SK-N-MC (cell line): ENCODE measurements at places on chromosomes 7 and 10.
A peak's percentile ranks its signal among the peaks of the same experiment; 100 is the strongest.

GRCh38 chr7:110095372-110096052, 995.4 kb upstream of the LRRN3 start:
- no peak for DNase-seq

DNA sequence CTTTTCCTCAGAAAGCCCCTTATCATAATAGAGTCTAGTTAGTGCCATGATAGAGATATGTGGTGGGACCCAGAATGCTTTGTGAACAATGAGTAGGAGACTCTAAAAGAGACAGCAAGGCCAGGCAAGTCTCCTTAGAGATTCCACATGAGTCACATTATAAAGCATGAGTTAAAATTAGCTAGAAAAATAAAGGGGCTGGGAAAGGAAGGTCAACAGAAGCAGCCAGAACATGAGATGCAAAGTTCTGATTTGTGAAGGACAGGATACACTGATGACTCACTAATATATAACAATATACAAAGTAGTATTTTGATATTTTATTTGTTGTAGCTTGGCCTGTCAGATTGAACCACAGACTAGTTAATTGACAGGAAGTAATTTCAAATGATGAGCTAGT, 25.3 kb upstream of the SNX13 start:
- DNase-seq = no peak

DNA sequence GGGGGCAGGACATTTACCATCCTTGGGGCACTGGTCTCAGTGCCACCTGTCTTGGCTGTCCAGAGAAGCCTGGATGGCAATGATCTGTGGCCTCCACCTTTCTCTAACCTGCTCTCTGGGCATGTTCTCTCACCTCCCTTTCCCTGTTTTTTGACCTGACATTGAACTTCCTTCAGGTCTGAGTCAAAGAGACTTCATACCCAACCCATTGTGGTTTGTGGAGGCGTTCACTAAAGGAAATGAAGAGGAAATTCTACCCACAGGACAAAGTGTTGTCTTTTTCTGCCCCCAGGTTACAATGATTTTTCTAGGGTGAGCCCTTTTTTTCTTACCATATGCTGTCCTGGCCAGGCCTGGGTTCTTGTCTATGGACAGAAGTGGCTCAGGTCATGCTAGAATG, 76.6 kb downstream of the CYP26A1 start:
- no peak for DNase-seq

- no peak for DNase-seq
Observed at GRCh38 chr10:70515035-70515667, 36.6 kb downstream of the PALD1 start.

- DNase-seq = no peak
Observed at GRCh38 chr7:28178599-28178998, 2.0 kb downstream of the JAZF1 start.

GRCh38 chr10:109940553-109940952, 17.2 kb upstream of the XPNPEP1 start:
- DNase-seq = no peak

DNA sequence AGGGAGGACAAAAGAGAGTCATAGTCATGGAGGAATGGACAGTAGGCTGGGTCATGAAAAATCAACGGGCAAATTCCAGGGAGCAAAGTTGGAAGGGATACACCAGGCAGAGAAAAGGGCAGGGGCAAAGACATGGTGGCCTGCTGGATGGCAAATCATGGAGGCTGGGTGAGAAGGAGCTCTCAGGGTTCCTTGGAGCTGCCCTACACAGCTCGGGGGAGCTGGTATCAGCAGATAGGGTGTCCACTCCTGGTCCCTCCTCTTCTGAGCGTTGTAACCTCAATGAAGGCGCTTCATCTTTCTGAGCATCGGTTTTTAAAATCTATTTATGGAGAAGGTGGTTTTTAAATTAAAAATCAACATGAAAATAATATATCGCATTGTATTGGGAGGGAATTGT, 27.9 kb upstream of the EIF5AL1 start:
- no peak for DNase-seq

- DNase-seq = no peak
Observed at GRCh38 chr10:117138838-117139580, 939 bp upstream of the VAX1 start.

- DNase-seq = no peak
Observed at GRCh38 chr7:22664988-22665798, 61.8 kb upstream of the IL6 start.

DNA sequence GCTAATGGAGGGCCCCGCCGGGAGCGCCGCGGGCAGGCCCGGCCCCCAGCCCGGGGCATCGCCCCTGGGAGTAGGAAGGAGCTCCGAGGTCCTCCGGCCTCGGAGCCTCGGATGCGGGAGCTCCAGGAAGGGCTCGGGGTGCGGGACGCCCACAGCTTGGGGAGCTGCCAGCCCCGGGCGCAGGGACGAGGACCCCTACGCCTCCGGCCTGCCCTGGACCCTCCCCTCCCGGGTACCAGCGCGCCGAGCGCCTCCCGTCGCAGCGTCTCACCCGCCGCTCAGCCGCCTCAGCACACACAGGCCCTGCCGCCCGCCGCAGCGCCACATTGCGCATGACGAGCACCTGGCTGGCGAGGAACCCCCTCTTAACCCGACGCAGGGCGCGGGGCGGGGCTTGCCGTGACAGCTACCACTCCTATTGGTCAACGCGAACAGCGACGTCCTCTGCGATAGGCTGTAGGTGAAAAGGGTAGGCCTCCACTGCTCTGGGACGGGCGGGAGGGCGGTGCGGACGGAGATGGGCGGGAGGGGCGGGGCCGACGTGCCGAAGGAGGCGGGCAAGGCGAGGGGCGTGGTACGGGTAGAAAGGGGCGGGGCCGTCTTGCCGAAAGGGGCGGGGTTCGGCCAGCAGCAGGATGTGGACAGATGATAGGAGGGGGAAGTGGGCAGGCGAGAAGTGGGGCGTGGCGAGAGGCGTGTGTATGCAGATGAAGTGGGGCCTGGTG, at the start of gene PITRM1:
PITRM1 (minus strand) TSS at position 337 of the 725 bp plus-strand sequence; CDS start at position 327, 10 bp downstream.
- peak; percentile 67 for DNase-seq
